ENCODE measurements at places on chromosomes 1 and 21. TPM values are rescaled to one million over a fixed set of nuclear protein-coding genes. Genes with fewer than 3 reads are reported as not detected.

HPDL gene
- 0.38 TPM for total RNA-seq

S100A6 gene
- 1,174 TPM for total RNA-seq

SPATA1 gene
- total RNA-seq, result 1.0 TPM

CYP4Z1 gene
- 1.5 TPM for total RNA-seq

CD1E gene
- not detected for total RNA-seq

AVPR1B gene
- total RNA-seq, result not detected

PRELP gene
- 283 TPM for total RNA-seq

UMODL1 gene
- total RNA-seq, result not detected

NPL gene
- total RNA-seq, result 25.2 TPM

F3 gene
- total RNA-seq, result 72.2 TPM

KLHDC7A gene
- total RNA-seq, result not detected

ACADM gene
- 33.4 TPM for total RNA-seq

MR1 gene
- 21.9 TPM for total RNA-seq

WNT9A gene
- 3.3 TPM for total RNA-seq

RNF223 gene
- total RNA-seq, result not detected

ITLN2 gene
- total RNA-seq, result not detected

SYPL2 gene
- 9.0 TPM for total RNA-seq

Measured in posterior vena cava (tissue), 2 donors.